NCI-H2029 (cell line): ENCODE measurements at places on chromosomes 12 and 14.
A peak's percentile ranks its signal among the peaks of the same experiment; 100 is the strongest.

DNA sequence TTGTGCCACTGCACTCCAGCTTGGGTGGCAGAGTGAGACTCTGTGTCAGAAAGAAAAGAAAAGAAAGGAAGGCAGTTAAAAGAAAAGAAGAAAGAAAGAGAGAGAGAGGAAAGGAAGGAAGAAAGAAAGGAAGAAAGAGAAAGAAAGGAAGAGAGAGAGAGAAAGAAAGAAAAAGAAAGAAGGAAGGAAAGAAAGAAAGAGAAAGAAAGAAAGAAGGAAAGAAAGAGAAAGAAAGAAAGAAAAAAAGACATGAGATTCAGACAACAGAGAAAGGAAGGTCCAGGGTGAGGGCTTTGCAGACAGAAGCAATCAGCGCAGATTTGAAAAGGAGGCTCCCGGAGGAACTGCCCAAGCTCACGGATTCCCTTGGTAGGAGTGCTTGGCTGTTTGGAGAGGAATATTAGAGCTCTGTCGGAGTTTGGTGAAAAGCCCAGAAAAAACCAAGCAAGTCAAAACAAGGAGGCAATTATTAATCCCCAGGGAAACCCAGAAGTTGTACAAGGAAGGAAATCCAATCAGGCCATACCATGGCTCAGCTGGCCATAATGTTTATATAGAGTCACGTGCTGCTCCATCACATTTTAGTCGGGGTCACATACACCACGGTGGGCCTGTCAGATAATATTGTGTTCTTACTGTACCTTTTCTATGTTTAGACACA is 11.6 kb upstream of the CCDC85C start:
- no peak for DNase-seq

DNA sequence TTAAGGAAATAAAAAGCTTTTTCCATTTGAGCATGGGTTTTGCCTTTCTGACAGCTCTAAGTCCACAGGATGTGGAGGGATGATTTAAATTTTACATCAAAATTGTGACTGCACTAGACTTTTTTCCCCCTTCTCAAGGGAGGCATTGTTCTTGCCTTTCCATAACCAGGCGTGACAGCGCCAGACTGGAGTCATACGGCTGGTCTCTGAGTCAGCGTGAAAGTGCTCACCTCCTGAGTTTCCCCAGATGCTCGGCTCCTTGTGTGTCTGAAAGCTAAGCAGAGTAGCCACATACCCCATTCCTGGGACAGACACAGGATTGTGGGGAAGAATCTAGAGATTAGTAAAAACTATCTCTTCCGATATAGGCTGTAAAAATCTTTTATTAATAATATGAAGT is 43.1 kb downstream of the SOX5 start:
- no peak for DNase-seq

DNA sequence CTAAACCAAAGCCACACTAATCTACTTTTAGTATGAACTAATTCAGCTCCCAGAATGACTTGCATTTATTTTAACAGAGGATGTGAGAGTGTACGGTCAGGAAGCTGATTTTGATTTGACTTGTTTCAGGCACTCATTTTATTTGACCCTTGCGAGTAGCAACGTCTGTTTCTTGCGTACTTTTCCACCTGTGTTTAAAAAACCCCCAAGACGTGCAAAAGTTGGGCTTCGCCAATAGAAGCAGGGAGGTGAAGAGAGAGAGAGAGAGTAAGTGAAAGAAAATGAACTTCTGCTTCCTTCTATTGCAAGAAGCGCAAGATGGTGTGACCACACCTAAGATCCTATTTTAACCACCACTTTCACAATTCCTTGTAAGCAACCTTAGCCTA is 6.7 kb upstream of the SLC15A4 start:
- DNase-seq = no peak

- no peak for DNase-seq
Observed at GRCh38 chr12:132433641-132434395, 56.1 kb upstream of the FBRSL1 start.

DNA sequence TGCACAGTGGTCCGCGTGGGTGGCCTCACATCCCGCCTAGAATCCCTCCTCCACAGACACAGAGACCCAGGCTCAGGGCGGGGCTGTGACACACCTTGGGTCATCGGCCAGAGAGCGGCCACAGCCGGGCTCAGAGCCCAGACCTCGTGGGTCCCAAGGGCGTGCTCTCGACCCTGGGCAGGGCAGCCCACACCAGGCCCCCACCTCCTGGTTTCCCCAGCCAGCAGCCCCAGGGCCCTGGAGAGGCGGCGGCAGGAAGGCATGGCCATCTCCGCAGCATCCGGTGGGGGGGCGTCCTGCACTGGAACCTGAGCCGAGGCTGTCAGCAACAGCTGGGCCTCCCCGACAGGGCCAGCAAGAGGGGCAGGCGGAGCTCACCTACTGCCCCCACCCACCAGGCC is 15.2 kb downstream of the JAG2 start:
- no peak for DNase-seq

- peak; percentile 21 for DNase-seq
Observed at GRCh38 chr12:14845350-14845750, 2.0 kb upstream of the ART4 start.

GRCh38 chr14:100386846-100387245 is 63.7 kb downstream of the SLC25A47 start:
- no peak for DNase-seq

DNA sequence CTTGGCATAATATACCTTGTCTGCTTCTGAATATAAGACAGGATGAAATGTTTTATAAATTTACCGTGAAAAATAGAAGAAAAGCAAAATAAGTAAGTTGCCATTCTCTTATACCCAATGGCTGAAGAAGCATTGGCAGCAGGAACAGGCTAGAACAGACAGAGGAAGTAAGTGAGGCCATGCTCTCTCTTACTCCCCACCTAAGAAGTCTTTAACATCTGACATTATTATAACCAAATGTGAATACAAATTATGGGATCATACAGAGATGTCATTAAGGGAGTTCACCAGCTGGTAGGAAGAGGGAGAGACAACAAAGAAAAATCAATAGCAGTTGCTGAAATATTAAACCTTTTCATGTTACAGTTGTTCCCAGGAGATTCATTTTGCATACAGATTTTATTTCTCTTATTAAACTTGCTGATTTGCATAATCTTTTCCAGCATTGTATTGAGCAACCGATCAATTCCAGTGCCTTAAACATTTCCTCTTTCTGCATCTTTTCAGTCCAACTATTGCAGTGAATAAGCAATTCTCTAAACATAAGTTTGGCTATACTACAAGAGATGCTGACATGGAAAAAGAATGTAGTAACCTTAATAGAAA is 270.6 kb downstream of the SLC6A15 start:
- no peak for DNase-seq

DNA sequence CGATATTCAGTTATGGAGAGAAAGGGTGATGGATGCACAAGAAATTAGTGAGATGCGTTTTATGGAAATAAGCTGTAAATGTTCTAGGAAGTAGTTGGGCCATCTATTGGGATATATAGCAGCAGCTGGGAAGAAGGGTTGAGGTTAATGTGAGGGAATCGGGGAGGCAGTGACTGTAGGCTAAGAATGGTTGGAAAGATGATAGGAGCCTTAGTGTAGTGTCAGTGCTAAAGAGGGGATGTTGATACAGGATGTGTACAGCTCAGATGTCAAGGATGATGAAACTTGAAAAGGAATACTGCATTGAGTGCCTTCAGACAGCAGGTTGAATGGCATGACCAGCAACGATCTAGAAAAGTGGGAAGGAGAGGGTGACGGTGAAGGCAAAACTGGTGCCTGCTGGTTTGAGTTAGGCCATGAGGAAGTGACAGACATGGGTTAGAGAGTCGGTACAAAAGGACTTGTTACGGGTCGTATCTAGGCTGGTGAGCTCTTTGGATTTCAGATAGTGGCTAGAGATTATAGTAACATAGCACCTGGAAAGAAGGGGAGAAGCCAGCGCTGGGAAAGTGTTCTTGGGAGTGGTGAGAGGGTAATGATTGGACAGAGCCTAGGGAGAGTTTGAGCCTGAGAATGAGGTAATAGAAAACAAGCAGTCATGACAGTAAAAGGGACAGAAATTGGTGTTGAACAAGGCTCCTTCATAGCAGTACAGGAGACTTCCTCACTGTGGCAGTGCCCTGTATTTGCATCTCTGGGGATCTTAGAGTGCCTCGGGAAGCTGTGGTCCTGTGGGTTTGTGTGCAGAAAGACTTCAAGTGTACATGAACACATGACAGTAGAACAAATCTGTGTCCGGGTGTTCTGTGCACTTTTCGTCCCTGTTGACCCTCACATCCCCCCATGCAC is 9.6 kb downstream of the MARS1 start:
- DNase-seq = no peak

DNA sequence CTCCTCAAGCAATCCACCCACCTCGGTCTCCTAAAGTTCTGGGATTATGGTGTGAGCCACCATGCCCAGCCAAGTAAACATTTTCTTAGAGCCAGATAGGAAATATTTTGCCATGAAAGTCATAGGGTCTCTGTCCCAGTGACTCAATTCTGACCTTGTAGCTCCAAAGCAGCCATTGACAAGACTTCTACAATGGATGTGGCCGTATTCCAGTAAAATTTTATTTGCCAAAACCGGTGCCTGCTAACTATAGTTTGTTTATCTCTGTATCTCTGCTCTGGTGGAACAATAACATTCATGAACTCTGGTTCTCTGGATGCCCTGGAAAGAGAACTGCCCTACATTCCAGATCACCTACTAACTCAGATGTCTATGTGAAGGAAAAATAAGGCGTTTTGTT is 54.6 kb upstream of the USP44 start:
- DNase-seq = no peak

DNA sequence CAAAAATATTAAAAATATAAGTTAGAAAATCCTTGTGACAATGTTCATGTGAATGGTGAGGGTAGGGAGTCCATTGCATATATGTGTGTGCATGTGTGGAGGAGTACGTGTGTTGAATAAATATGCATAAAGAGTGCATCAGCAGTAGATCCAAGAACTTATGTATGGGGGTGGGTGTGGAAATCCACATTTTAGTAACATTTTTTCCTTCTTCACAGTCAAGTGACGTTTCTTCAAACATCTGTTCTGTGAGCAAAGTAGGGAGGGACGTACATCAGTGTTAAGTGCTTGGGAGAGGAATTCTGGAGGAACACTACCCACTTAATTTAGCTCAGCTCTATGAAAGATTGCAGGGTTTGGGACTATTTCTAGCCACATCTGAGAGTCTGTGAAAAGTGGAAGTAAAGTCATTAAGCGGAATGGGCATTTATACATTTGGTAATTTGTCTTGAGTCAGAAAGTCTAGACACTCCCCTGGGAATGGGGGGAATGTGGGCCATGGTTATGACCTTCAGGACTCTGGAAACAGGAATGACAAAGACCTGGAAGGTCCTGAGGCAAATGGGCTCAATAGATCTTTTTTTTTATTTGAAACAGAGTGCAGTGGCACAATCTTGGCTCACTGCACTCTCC is 156.4 kb upstream of the PLXNC1 start:
- DNase-seq = no peak

- no peak for DNase-seq
Observed at GRCh38 chr12:98274430-98275130, 240.8 kb upstream of the TMPO start.

- no peak for DNase-seq
Observed at GRCh38 chr12:131844656-131845055, 16.5 kb downstream of the MMP17 start.

DNA sequence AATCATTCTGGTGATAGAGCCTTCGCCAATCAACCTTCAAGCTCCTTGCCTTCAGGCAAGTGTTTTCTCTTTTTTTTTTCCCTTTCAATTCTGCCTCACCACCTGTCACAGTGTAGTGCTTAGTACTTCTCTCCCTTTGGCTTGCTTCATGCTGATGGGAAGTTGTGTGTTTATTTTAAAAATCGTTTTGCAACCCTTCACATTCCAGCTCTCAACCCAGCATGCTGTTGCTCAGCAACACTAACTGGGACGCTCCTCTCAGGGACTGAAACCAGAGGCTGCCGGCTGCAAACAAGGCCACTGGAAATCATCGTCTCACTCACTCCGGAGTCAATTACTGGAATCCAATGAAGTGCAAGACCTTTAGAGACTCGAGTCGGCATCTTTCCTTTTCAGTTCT is 342.7 kb downstream of the PRKD1 start:
- peak; percentile 87 for DNase-seq

DNA sequence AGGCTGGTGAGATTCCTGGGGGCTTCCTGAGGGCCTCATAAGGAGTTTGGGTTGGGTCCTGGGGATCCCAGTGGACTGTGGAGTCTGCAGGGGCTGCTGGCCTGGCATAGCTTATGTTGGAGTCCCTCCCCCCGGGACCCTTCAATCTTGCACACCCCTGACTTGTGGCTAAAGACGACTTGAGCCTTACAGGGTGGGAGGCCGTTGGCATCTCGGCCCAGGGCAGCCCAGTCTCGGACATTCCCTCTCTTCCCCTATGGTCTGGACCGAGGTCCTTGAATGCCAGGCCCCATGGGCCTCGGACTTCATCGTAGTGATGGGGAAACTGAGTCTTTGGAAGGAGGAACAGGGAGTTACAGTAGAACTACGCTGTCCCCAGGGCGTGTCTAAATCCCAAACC is 12.5 kb downstream of the RTL1 start:
- no peak for DNase-seq

DNA sequence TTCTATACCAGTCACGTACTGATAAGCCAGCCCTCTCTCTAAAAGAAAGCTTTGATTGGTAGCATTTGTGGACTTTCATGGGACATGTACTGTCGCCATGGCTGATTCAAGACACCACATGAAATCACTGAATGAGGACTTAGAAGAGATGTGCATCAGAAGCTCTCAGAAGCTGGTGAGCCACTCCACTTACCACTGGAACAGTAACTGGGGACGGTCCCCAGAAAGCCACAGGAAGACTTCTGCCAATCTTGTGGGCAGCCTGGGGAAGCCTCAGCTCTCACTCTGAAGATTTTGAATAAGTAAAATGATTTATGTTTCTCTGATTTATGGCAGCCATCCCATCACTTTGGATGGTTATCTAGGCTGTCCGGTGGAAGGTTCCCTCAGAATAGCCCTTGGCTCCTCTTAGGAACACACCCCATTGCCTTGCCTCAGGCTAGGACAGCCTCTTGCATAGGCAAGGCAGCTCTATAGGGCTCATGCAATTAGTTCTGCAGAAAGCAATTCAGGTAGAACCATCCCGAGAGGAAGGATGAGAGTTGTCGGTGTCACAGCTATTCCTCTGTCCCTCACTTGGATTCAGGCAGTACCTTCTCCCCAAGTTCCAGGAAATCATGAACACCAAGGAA is 9.8 kb downstream of the DHRS1 start:
- no peak for DNase-seq

DNA sequence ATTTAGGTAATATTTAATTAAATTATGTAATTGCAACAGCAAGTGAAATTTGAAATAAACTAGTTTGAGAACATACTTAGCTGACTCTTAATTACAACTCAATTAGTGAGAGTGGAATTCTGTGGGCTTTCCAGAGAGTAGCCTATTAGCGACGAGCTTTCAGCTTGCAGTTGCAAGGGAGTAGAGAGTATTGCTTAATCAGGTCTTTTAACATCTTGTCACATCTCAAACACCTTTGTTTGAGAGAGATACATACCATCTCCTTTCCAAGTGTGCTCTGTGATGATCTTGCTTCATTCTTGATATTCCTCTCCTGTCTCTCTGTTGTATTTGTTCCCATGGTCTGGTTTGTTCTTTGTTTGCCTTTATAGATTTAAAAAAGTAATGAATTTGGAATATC is 7.7 kb downstream of the PPP4R4 start:
- DNase-seq = no peak
